ENCODE measurements at places on chromosomes 6 and 20.
A peak's percentile ranks its signal among the peaks of the same experiment; 100 is the strongest.

DNA sequence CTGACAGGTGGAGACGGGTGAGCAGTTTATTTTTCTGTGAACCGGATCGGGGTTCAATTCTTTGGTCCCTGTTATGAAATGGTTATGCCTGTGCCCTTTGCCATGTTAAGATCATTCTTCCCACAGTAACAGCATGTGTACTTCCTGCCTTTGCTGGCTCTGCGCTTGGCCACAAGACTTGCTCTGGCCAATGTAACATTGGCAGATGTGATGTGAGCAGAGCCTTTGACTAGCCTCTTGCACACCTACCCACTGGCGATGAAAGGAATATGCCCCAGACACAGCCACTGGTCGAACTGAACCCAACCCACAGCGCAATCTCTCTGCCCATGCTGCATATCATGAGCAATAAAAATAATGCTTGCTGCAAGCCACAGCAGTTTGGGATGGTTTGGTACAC, 31.9 kb downstream of the JAG1 start:
- DNase-seq: no peak

DNA sequence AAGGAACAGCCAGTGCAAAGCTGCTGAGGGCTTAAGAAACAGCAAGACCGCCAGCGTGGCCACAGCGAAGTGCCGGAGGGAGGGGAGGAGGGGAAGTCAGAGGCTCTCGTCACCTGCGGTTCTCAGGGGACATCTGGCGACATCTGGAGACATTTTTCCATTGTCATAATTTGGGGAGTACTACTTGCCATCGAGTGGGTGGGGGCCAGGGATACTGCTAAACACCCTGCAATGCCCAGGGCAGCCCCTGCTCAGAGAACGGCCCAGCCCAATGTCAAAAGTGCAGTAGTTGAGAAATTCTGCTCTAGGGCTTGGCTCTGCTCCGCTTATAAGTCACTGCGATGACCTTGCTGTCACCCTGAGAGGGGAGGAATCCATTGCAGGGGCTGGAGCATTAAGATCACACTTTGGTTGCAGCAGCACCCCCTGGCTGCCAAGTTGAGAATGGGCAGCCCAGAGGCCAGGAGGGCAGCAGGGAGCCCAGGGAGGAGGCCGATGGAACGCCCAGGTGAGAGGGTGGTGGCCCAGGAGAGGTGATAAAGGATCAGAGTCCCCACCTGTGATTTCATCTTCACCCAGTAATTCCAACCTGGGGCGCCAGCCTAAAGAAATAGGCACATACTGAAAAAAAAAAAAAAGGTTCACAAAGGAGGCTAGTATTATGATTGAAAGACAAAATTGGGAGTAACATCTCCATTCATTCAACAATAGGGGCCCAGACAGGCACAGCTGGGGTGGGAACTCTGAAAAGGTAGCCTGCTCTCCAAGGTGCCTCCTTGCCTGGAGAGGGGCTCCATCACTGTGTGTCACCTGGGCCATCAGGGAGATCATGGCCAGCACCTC, 218.2 kb downstream of the BMP7 start:
- DNase-seq: peak; percentile 52

GRCh38 chr6:118789419-118789818, 104.5 kb upstream of the ASF1A start:
- DNase-seq: no peak

- no peak for DNase-seq
These were observed 42.3 kb downstream of the CCDC170 start for GRCh38 chr6:151536188-151536479.

DNA sequence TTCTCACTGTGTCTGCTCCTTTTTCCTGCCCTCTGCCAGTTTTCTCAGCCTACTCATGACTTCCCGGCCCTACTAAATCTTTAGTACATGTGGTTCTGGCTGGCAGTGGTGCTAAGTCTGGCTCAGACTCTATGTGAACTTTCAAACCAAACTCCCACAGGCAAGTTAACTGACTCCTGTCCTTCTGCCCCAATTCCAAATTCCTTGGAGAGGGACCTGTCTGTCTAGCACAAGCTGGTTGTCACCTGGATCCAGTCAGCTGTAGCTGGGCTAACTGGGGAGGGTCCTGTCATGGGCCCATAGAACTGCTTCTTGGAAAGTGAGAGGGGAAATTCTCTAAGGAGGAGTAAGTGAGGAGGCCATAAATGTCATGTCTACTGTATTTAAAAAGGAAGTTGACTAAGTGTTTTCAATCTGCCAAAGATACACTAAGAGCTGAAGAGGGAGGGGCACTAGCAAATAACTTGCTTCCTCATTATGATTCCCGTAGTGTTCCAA, 240.1 kb downstream of the KCNQ5 start:
- no peak for DNase-seq

DNA sequence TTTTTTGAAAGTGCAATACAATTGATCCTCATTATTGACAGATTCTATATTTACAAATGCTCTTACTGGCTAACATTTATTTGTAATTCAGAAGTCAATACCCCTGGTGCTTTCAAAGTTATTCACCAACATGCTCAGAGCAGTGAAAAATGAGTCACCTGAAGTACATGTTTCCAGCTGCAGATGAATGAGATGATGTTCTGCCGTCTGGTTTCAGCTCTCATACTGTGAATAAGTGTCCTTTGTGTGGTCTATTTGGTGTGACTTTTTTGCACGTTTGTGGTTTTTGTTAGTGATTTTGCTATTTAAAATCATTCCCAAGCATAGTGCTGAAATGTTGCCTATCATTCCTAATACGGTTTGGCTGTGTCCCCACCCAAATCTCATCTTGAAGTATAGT, 22.3 kb upstream of the EYA4 start:
- DNase-seq: no peak

DNA sequence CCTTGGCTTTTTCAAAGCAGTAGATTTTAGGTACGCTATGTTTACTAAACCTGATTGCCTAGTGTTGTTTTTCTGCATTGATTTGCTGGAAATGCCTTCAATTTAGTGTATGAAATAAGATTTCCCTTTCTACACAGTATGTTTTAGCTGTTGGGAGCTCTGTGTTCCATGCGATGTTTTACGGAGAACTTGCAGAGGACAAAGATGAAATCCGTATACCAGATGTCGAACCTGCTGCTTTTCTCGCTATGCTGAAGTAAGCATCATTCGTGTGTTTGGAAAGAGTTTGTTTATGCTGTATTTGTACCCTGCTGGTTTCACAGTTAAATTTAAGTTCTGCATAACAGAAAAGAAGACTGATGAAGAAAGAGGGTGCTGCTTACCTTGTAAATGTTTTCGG, 1.9 kb downstream of the BTBD3 start:
- DNase-seq: no peak

GRCh38 chr6:134245041-134245440, 72.9 kb downstream of the SGK1 start:
- no peak for DNase-seq

GRCh38 chr6:53752856-53753255, 41.9 kb upstream of the LRRC1 start:
- no peak for DNase-seq

DNA sequence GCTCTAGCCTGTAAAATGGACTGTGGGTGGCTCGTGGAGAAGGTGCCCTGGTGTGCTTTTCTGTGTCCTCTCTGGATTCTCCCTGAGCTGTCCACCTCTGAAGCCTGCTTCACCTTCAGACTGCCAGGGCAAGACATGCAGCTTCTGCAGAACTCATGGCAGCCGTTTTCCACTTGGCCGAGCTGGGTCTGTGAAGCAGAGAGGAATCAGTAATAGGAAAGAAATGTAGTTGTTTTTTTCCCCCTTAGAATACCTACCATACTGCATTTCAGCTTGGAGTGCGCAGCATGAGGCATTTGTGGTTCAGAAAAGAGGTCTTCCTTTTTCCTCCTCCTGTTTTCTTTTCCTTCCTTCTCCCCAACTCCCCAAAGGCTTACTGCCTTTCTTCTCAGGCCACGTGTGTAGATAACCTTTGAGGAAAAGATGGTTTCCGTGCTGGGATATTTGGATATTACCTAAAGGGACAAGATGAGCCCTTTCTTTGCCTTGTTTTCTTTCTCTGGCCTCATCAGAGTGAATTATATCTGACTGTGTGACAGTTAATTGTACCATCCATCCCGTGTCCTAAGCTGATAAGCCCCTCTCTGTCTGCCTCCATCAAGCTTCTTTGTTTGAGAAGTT, 39.4 kb downstream of the RREB1 start:
- DNase-seq: no peak

DNA sequence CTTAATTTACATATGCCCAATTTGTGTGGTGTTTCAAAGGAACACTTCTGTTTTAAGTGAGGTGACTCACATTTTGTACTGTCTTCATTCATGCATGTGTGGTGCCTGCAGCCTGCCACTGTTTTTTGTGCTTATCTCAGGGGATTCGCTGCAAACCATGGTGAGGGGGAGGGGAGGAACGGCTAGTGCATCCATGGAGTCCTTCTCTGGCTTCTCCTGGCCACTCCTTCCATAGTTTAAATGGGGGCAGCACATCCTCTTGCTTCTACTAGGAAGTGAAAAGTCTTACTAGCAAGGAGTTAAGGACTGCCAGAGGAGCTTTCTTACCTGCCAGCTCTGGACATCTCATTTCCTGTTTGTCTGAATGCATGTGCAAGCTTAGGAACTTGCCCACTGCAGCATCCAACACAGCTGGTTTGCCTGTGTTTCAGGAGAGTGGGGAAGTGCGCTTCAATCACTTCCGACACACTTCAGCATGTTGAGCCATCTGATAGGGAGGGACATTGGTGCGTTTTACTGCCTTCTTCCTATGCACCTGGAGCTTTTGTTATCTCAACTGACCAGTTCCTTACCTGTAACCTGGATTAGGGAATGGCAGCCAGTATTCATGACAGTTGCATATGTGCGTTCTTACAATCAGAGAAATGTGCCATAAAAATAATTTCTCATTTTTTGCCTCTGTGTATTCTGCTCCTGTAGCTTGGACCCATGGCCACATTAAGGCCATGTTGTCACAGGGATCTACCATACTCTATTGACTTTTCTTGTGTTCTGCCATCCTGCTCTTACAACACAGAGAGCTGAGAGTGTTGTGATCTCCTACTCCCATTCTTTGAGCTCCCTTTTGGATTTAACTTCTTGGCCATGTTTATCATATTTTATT, 211.3 kb downstream of the ARID1B start:
- no peak for DNase-seq

- no peak for DNase-seq
These were observed 5.5 kb downstream of the MANBAL start for GRCh38 chr20:37295001-37295400.

- no peak for DNase-seq
These were observed 296.3 kb downstream of the PREX1 start for GRCh38 chr20:48531505-48531904.

DNA sequence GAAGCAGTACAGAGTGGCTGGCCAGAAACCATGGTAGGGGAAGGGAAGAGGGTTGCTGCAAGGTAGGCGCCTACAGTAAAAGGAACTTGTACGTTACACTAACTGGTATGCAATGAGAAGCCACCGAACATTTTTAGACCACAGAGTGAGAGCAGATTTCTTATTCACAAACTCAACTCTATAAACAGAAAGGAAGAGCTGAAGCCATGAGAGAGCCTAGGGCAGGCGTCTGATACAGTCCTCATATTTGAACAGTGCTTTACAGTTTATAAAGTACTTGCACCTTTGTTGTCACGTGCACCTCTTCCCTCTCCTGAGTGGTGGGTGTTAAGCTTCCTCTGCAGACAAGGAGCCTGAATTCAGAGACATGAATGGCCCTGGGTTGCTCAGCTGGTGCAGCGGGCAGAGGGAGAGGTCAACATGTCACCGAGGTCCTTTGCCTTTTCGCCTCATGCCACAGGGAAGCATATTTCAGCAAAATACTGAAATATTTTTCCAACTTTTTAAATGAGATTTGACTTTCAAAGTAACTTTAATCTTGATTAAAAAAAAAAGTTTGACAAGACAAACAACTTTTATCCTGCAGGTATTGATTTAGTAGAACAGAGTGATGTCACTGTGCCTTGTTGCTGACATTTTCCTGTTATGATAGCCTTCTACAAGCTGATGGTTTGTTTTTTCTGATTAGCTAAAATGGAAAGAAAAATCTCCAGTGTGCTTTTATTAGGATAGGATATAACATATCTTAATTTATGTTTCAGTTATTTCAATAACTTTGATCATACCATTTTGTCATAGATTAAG, 23.8 kb downstream of the UST start:
- DNase-seq: no peak

- DNase-seq: no peak
These were observed 32.2 kb downstream of the MRAP2 start for GRCh38 chr6:84065693-84066290.

DNA sequence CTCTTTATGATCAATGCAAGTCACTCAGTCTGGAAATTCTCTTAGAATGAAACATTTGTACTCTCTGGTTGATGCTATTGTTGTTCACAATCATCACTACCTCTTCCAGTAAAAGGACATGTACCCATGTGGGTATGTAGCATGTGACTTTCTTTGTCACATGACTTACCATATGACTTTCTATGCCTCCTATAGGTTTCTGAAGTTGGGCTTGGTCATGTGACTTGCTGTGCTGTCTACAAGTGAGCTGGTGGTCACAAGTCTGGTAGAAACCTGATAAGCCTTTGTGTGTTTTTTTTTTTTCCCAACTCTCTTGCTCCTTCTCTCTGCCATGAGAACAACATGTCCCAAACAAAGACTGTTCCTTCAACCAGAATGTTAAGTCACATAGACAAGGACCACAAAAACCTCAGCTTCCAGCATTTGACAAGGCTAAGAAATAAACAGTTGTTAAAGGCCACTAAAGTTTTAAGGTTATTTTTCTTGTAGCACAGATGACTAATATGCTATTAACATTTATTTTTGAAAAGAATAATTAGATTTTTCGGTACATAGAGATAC, 379.2 kb upstream of the SLC35B3 start:
- DNase-seq: no peak

DNA sequence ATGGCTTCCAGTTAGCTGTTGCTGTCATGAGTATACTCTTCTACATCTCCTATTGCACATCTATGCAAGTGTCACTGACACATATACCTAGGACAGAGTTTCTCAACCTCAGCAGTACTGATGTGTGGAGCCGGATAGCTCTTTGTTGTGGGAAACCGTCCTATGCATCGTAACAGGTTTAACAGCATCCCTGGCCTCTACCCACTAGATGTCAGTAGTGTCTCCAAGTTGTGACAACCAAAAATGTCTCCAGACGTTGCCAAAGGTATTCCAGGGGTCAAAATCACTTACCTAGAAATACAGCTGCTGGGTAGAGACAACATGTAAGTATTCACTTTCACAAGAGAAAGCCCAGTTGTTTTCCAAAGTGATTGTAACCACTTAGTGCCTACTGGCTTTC, 637.6 kb downstream of the RNF144B start:
- no peak for DNase-seq

All from GM19239 (cell line).